Thyroid gland (tissue), 4 donors: ENCODE measurements at places on chromosomes 2 and 18. TPM values are rescaled to one million over a fixed set of nuclear protein-coding genes. Genes with fewer than 3 reads are reported as not detected.
A peak's percentile ranks its signal among the peaks of the same experiment; 100 is the strongest.

Gene NPHP1
- total RNA-seq: 13.2 TPM

Gene D2HGDH
- total RNA-seq: 20.2 TPM

Gene KCNK3
- total RNA-seq: 8.3 TPM

Gene HOXD4
- 1.6 TPM for total RNA-seq

Gene REEP1
- 7.1 TPM for total RNA-seq

GRCh38 chr2:145137901-145138300 lies 618.0 kb upstream of the ZEB2 start:
- H3K4me1 ChIP-seq: no peaks in the 10 kb centered on the region
- no peak overlapping the region for H3K4me3 ChIP-seq
- H3K27ac ChIP-seq: no peak overlapping the region
- no peak for DNase-seq
- H3K36me3 ChIP-seq: no peaks in the 10 kb centered on the region

GRCh38 chr2:43178055-43178598 lies 48.3 kb downstream of the ZFP36L2 start:
- H3K36me3 ChIP-seq: no peaks in the 10 kb centered on the region
- no peaks in the 10 kb centered on the region for H3K27me3 ChIP-seq
- peaks cover 16% of the 10 kb centered on the region for H3K4me1 ChIP-seq
- no peak for DNase-seq
- H3K27ac ChIP-seq: peak overlapping the region; percentile 86

DNA sequence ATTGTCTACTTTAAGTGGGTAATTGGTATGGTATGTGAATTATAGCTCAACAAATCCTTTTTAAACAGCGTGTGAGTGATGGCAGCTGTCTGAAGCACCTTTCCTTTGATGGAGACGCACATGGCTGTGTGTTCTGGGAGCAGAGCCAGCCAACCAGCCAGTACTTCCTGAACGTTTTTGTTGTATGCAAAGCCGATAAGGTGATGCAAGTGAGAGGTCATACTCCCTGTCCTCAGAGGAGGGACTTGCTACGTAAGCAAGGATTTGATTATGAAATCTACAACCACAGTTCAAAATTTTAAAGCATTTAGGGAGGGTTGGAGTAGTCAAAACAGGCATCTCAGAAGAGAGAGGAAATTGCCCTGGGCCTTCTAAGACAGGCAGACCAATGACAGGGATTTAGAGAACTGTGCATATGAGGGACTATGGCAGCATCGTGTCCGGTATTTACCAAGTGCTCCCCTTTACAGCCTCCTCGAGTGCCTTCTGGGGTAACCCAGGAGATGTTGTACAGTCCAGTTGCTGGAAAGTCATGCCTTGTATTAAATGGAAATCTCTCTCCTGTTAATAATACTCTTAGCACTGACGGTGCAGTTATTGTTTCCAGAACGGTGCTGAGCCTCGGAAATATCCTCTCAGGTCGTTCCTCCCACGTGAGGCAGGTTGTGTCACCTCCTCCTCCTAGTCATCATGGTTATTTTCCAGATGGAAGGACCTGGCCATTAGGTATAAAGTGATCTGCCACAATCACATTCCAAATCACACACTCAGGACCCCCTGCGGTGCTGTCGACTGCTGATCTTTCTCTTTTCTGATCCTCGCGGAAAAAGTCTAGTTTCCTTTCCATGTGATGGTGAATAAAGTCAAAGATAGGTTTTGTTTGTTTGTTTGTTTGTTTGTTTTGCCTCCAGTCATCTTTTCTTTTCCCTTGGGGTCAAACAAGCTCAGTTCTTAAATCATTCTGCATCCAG lies 28.4 kb downstream of the ARHGEF4 start:
- H3K4me3 ChIP-seq: no peak overlapping the region
- H3K4me1 ChIP-seq: no peaks in the 10 kb centered on the region
- H3K36me3 ChIP-seq: no peaks in the 10 kb centered on the region
- H3K27ac ChIP-seq: no peak overlapping the region
- peak; percentile 52 for DNase-seq

- H3K27ac ChIP-seq: no peak overlapping the region
- H3K36me3 ChIP-seq: no peaks in the 10 kb centered on the region
- H3K4me3 ChIP-seq: no peak overlapping the region
- DNase-seq: no peak
- H3K27me3 ChIP-seq: no peaks in the 10 kb centered on the region
Observed at GRCh38 chr2:52776571-52776970, 991.0 kb upstream of the CHAC2 start.

DNA sequence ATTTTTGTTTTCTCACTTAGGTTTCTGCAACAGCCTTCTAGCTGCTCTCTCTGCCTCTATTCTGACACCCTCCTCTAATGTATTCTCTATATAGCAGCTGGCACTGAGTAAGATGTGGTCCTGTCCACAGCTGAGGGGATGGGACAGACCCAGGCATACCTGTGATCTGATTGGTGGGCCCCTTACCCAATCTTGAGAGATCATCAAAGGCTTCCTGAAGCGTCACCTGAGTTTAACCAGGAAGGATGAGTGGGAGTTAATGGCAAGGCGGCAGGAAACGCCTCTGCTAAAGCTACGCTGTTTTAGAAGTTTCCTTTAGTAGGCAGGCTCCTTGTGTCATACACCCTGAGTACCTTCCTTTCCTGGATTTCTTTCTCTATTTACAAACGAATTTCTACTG lies 5.7 kb upstream of the TET3 start:
- no peaks in the 10 kb centered on the region for H3K36me3 ChIP-seq
- no peak overlapping the region for H3K4me3 ChIP-seq
- peaks cover 9% of the 10 kb centered on the region for H3K4me1 ChIP-seq

GRCh38 chr2:120589771-120590608 lies 145.7 kb upstream of the GLI2 start:
- H3K27ac ChIP-seq: no peak overlapping the region
- H3K4me1 ChIP-seq: peaks cover 2% of the 10 kb centered on the region
- no peak overlapping the region for H3K4me3 ChIP-seq
- H3K27me3 ChIP-seq: no peaks in the 10 kb centered on the region
- no peak for DNase-seq
- H3K36me3 ChIP-seq: no peaks in the 10 kb centered on the region

- no peaks in the 10 kb centered on the region for H3K4me1 ChIP-seq
- DNase-seq: no peak
- no peaks in the 10 kb centered on the region for H3K27me3 ChIP-seq
- H3K36me3 ChIP-seq: no peaks in the 10 kb centered on the region
- H3K27ac ChIP-seq: no peak overlapping the region
Observed at GRCh38 chr2:218434456-218434855, 15.5 kb downstream of the VIL1 start.

- no peaks in the 10 kb centered on the region for H3K27me3 ChIP-seq
- H3K4me3 ChIP-seq: no peak overlapping the region
- H3K36me3 ChIP-seq: no peaks in the 10 kb centered on the region
- no peak for DNase-seq
- H3K4me1 ChIP-seq: peaks cover 19% of the 10 kb centered on the region
Observed at GRCh38 chr2:55017880-55018279, 32.4 kb downstream of the RTN4 start.

GRCh38 chr2:78251708-78252107 lies 729.5 kb upstream of the LRRTM4 start:
- H3K27me3 ChIP-seq: no peaks in the 10 kb centered on the region
- no peaks in the 10 kb centered on the region for H3K4me1 ChIP-seq
- H3K27ac ChIP-seq: no peak overlapping the region
- H3K36me3 ChIP-seq: no peaks in the 10 kb centered on the region

DNA sequence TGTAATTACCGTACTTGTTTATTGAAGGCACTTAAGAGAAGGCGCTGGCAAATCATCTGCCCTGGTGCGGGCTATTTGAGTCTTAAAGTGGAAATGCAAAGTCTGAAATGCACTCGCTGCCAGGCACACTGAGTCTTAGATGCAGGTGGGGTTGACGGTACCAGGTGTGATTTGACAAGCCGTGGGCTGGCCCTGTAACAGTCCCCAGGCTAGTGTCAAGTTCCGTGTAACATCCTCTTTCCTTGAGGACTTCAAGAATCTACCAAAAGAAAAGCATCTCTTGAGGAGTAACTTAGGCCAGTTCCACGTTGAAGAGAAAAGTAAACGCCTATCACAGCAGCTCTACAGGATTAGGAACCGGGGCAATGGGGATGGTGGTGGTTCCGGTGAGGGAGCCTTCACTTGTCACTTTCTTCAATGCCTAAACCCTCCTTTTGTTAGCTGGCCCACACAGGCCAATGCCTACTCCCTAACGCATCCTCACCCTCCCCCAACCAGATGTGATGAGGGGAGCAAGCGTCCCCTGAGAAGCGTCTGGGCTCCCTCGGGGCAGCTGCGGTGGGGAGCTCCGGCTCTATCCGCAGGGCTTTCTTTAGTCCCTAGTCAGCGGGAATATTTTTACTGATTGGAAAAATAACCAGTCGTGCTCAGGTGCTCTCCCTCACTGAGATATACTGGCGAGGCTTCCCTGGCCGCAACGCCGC lies 1.5 kb upstream of the UGP2 start:
- H3K27ac ChIP-seq: no peak overlapping the region
- no peaks in the 10 kb centered on the region for H3K36me3 ChIP-seq
- no peak for DNase-seq
- H3K4me3 ChIP-seq: peak overlapping the region; percentile 91

GRCh38 chr2:20401489-20401835 lies 45.4 kb upstream of the RHOB start:
- DNase-seq: no peak
- no peaks in the 10 kb centered on the region for H3K36me3 ChIP-seq
- no peak overlapping the region for H3K4me3 ChIP-seq
- H3K27me3 ChIP-seq: no peaks in the 10 kb centered on the region
- no peak overlapping the region for H3K27ac ChIP-seq

- H3K27ac ChIP-seq: no peak overlapping the region
- no peak overlapping the region for H3K4me3 ChIP-seq
- H3K4me1 ChIP-seq: peaks cover 10% of the 10 kb centered on the region
- H3K36me3 ChIP-seq: no peaks in the 10 kb centered on the region
- no peaks in the 10 kb centered on the region for H3K27me3 ChIP-seq
Observed at GRCh38 chr2:119683713-119684443, 4.9 kb downstream of the TMEM177 start.

DNA sequence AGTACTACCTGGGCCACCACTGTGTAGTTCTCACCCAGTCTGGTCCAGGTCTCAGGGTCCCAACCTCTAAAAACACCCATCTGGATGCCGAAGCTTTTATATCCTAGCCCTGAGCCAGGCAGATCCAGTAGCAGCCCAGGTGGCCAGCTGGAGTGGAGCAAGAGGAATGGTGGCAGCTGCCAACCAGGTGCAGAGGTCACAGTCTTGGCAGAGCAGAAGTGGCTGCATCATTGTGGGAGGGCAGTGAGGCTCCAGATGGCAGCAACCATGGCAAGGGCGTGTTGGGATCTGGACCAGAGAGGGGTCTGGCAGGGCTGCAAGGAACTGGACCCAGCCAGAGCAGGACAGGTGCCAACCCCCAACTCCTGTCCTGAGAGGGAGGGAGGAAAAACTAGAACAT lies 72.2 kb upstream of the AGAP1 start:
- no peaks in the 10 kb centered on the region for H3K27me3 ChIP-seq
- no peak overlapping the region for H3K4me3 ChIP-seq
- no peak overlapping the region for H3K27ac ChIP-seq
- peaks cover 25% of the 10 kb centered on the region for H3K4me1 ChIP-seq
- DNase-seq: peak; percentile 85
- no peaks in the 10 kb centered on the region for H3K36me3 ChIP-seq

- H3K4me3 ChIP-seq: no peak overlapping the region
- no peak for DNase-seq
- H3K27ac ChIP-seq: no peak overlapping the region
- H3K36me3 ChIP-seq: no peaks in the 10 kb centered on the region
- H3K4me1 ChIP-seq: no peaks in the 10 kb centered on the region
Observed at GRCh38 chr2:166892397-166892796, 4.1 kb downstream of the XIRP2 start.

GRCh38 chr2:156452971-156453370 lies 16.8 kb downstream of the GPD2 start:
- peaks cover 14% of the 10 kb centered on the region for H3K4me1 ChIP-seq
- no peak overlapping the region for H3K4me3 ChIP-seq
- no peak for DNase-seq
- H3K27me3 ChIP-seq: no peaks in the 10 kb centered on the region
- no peak overlapping the region for H3K27ac ChIP-seq
- no peaks in the 10 kb centered on the region for H3K36me3 ChIP-seq

DNA sequence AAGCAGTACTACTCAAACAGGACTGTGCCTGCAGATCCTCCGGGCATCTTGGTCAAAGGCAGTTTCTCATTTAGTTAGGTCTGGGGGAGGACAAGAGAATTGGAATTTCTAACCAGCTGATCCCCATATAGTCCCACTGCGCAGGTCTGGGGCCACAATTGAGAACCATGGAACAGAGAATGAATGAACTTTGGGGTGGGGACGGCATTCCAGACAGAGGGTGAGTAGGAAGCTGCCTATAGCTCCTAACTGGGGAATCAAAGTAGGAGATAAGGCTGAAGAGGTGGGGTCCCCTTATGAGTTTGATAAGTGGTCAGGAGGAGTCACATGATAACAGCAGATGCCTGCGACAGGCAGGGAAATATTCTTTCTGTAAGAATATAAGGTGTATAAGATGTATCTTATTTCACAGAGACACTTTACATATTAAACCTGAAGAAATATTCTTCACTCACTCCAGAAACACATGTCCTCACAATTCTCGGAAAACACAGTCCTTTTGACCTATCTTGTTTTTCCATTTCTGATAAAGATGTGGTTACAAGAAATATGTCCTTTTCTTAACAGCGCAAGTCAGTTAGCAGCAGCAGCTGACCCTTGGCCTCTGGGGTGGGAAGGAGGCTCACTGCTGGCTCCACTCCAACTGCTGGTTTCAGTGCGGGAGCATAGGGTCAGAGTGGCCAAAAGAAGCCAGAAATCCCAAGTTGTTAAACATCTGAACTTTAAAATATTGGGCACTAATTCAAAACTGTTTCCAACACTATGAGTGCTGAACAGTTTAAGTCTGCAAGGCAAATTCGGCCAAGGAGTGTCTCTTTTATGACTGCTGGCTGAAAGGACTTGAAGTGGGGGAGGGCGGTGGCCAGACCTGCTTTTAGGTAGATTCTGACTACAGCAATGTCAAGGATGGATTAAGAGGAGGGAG lies 12.6 kb upstream of the TMEM214 start:
- no peaks in the 10 kb centered on the region for H3K27me3 ChIP-seq
- no peak overlapping the region for H3K4me3 ChIP-seq
- peaks cover 26% of the 10 kb centered on the region for H3K36me3 ChIP-seq
- H3K27ac ChIP-seq: peak overlapping the region; percentile 16
- DNase-seq: no peak

GRCh38 chr18:12088731-12089375 lies 4.8 kb upstream of the ANKRD62 start:
- DNase-seq: no peak
- H3K27ac ChIP-seq: no peak overlapping the region
- peaks cover 13% of the 10 kb centered on the region for H3K4me1 ChIP-seq

- no peaks in the 10 kb centered on the region for H3K4me1 ChIP-seq
- no peaks in the 10 kb centered on the region for H3K27me3 ChIP-seq
- H3K4me3 ChIP-seq: no peak overlapping the region
- H3K36me3 ChIP-seq: no peaks in the 10 kb centered on the region
- DNase-seq: no peak
Observed at GRCh38 chr2:10971161-10971887, 59.6 kb downstream of the KCNF1 start.
